ENCODE measurements at places on chromosomes 1 and 21.

DNA sequence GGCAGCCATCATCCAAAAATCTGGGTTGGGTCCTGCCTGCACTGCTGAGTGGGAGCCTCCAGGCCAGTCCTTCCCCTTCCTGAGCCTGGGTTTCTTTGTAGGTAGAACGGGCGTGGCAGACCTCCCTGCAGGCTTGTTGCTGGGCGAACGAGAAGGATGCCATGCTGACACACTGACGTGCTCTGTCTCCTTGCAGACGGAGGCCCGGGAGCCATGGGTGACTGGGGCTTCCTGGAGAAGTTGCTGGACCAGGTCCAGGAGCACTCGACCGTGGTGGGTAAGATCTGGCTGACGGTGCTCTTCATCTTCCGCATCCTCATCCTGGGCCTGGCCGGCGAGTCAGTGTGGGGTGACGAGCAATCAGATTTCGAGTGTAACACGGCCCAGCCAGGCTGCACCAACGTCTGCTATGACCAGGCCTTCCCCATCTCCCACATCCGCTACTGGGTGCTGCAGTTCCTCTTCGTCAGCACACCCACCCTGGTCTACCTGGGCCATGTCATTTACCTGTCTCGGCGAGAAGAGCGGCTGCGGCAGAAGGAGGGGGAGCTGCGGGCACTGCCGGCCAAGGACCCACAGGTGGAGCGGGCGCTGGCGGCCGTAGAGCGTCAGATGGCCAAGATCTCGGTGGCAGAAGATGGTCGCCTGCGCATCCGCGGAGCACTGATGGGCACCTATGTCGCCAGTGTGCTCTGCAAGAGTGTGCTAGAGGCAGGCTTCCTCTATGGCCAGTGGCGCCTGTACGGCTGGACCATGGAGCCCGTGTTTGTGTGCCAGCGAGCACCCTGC, 1.4 kb downstream of the GJA4 start:
- no peak overlapping the region for H3K27ac ChIP-seq
- H3K4me1 ChIP-seq, result peaks cover 8% of the 10 kb centered on the region

- H3K36me3 ChIP-seq, result peaks cover 43% of the 10 kb centered on the region
- no peaks in the 10 kb centered on the region for H3K27me3 ChIP-seq
- H3K4me1 ChIP-seq, result no peaks in the 10 kb centered on the region
- no peak for DNase-seq
These were observed 111.4 kb upstream of the ARTN start for GRCh38 chr1:43822040-43822690.

GRCh38 chr1:193222056-193222615, 35.7 kb upstream of the B3GALT2 start:
- DNase-seq, result no peak
- H3K4me1 ChIP-seq, result peaks cover under 1% of the 10 kb centered on the region
- H3K4me3 ChIP-seq, result no peak overlapping the region
- no peaks in the 10 kb centered on the region for H3K36me3 ChIP-seq
- no peak overlapping the region for H3K27ac ChIP-seq

GRCh38 chr1:43549921-43550597, 19.4 kb downstream of the PTPRF start:
- H3K4me1 ChIP-seq, result peaks cover 31% of the 10 kb centered on the region
- peak; percentile 56 for DNase-seq
- H3K4me3 ChIP-seq, result no peak overlapping the region
- peaks cover 35% of the 10 kb centered on the region for H3K36me3 ChIP-seq
- H3K27ac ChIP-seq, result peak overlapping the region; percentile 70

DNA sequence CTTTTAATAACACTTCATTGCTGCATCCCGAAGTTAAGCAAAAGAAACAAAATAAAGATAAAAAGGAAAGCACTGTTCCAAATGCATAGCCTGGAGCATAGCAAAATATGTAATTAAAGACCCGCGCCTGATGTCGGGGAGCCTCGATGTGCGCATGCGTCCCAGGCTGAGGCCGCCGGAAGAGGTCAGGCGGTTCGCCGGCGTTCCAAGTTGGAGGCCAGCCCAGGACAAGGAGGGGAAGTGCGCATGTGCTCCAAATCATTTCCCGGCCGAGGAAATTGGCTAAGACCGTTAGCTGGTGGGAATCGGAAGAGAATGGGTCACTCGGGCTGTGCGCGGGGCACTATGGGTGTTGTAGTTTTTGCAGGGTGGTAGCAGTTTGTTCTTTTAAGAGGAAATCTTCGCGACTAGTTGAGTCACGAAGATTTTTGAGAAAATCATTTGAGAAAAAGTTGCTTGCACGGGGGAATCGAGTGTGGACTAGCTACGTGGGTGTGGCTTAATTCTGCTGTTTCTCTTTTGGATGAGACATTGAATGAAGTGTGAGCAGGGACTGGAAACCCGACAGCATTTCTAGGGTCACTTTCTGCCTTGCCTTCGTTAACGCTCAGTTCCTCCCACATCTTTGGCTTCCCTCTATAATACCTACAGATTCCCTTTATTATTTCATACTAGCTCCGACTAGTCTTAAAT, 31.0 kb upstream of the CD1D start:
- H3K4me1 ChIP-seq, result peaks cover 3% of the 10 kb centered on the region
- no peaks in the 10 kb centered on the region for H3K36me3 ChIP-seq
- H3K4me3 ChIP-seq, result no peak overlapping the region
- H3K27me3 ChIP-seq, result peaks cover 20% of the 10 kb centered on the region
- no peak overlapping the region for H3K27ac ChIP-seq
- peak; percentile 84 for DNase-seq

DNA sequence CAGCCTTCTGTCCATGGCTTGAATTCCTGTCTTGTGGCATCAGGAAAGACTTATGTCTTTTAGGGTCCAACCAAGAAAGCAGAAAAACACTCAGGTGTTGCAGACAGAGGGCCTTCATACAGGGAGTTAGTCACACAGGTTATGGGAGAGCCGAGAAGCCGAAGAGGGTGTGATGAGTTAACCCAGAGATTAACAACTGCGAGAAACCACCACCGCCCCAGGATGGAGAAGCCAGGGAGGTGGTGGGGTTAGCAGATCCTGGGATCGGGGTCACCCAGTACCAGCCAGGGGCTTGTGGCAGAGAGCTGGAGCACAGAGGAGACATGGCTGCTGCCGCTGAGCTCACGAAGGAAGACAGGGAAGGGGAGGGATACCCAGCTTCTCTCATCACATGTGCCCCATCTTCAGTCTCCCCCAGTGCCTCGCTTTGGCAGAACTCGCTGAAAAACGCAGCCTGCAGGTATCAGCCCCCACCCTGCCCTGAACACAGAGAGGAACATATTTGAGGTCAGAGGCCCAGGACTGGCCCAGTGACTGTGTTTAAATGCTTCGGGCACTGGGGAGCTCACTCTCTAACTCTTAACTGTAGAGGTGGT, 58.7 kb downstream of the RUNX3 start:
- H3K36me3 ChIP-seq, result no peaks in the 10 kb centered on the region
- peaks cover 30% of the 10 kb centered on the region for H3K27me3 ChIP-seq
- H3K27ac ChIP-seq, result no peak overlapping the region
- no peak for DNase-seq
- H3K4me3 ChIP-seq, result no peak overlapping the region

DNA sequence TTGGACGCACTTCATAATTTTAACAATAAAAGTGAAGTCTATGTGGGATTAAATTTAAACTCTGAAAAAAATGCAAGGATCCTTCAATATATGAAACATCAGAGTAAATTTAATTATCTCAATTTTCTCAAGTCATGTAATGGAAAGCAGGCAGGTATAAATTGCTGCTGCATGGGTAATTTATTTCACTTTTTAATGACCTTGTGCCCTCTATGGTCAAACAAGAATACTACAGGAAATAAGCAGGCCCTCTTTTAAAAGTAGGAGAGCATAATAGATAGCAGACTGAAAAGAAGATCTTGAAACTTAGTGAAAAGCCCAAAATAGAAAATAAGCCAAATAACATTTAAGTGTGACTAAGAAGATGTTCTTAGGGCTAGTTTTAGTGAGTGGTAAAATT, 22.9 kb downstream of the BCAS2 start:
- H3K36me3 ChIP-seq, result no peaks in the 10 kb centered on the region
- no peak overlapping the region for H3K4me3 ChIP-seq
- no peak overlapping the region for H3K27ac ChIP-seq
- H3K4me1 ChIP-seq, result no peaks in the 10 kb centered on the region
- DNase-seq, result no peak

GRCh38 chr21:17921579-17922530, 102.7 kb upstream of the C21orf91 start:
- DNase-seq, result no peak
- H3K4me1 ChIP-seq, result no peaks in the 10 kb centered on the region
- no peak overlapping the region for H3K4me3 ChIP-seq
- H3K27ac ChIP-seq, result no peak overlapping the region
- no peaks in the 10 kb centered on the region for H3K27me3 ChIP-seq
- no peaks in the 10 kb centered on the region for H3K36me3 ChIP-seq

DNA sequence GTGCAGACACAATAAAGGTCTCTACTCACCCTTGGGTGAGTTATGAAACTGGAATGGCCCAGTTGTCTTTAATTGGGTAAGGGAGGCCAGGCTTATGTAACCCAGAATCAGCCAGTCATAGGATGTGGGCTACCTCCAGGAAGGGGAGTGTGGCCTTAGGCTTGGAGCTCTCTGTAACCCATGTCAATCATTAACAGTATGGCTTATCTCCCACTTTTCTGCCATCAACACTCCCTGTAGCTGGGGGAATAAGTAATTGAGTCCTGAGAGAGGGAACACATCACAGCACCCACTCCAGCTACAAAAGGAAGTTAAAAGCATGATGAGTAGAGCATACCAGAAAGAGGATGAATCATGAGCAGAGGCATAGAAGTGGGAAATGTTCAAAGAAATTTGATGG, 327.0 kb upstream of the DUSP10 start:
- H3K4me1 ChIP-seq, result no peaks in the 10 kb centered on the region
- no peaks in the 10 kb centered on the region for H3K27me3 ChIP-seq
- no peak for DNase-seq
- no peak overlapping the region for H3K4me3 ChIP-seq
- H3K36me3 ChIP-seq, result no peaks in the 10 kb centered on the region
- H3K27ac ChIP-seq, result no peak overlapping the region

GRCh38 chr1:66352792-66353191, 181.2 kb upstream of the SGIP1 start:
- DNase-seq, result no peak
- H3K27me3 ChIP-seq, result no peaks in the 10 kb centered on the region
- H3K4me1 ChIP-seq, result peaks cover 60% of the 10 kb centered on the region
- H3K27ac ChIP-seq, result peak overlapping the region; percentile 37
- no peak overlapping the region for H3K4me3 ChIP-seq
- H3K36me3 ChIP-seq, result peaks cover 24% of the 10 kb centered on the region

- DNase-seq, result no peak
- no peaks in the 10 kb centered on the region for H3K27me3 ChIP-seq
- no peak overlapping the region for H3K4me3 ChIP-seq
These were observed 29.5 kb downstream of the TMEM53 start for GRCh38 chr1:44644806-44645205.

DNA sequence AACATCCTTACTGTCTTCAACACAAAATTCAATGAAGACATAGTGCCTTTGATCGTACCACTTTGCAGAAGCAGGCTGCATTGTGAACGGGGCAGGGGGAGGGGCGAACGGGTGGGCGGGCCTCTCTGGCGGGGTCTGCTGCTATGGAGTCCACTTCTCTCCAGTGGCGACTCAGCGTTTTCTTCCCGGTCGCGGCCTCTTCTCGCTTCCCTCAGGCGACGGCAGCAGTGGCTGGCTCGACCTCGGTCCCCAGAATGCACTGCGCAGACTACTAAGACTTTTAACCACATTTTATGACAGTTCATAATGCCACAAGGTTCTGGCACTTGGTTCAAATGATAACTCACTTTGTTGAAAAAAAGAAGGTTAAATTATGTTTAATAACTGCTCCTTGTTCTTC, 21.2 kb downstream of the GBP2 start:
- H3K36me3 ChIP-seq, result no peaks in the 10 kb centered on the region
- H3K4me3 ChIP-seq, result no peak overlapping the region
- H3K27me3 ChIP-seq, result no peaks in the 10 kb centered on the region
- peaks cover 1% of the 10 kb centered on the region for H3K4me1 ChIP-seq
- H3K27ac ChIP-seq, result no peak overlapping the region

DNA sequence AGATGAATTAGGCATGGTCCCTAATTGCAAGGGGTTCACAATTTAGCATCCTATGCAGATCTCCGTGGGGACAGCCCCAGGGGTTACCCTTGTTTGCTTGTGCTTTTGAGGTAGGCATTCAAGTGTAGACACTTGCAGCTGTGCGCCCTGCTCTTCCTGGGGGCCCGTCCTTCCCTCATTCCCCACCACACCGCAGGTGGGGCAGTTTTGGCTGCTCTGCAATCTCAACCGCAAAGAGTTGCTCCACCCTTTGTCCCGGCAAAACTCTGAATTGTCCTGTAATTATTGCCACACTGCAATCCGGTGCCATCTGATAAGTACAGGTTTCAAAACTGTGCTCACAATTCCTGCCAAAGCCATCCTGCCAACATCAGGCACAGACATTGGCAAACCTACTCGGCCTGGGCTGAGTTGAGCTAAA, 65.4 kb upstream of the LYST start:
- DNase-seq, result no peak
- H3K27ac ChIP-seq, result no peak overlapping the region
- no peaks in the 10 kb centered on the region for H3K27me3 ChIP-seq
- H3K4me3 ChIP-seq, result no peak overlapping the region
- H3K36me3 ChIP-seq, result no peaks in the 10 kb centered on the region

GRCh38 chr1:32138965-32139364, 31.1 kb downstream of the KPNA6 start:
- H3K4me1 ChIP-seq, result no peaks in the 10 kb centered on the region
- no peak for DNase-seq
- no peak overlapping the region for H3K4me3 ChIP-seq
- H3K36me3 ChIP-seq, result no peaks in the 10 kb centered on the region
- no peak overlapping the region for H3K27ac ChIP-seq

GRCh38 chr1:33400153-33400911, 30.6 kb downstream of the PHC2 start:
- H3K4me1 ChIP-seq, result no peaks in the 10 kb centered on the region
- no peak overlapping the region for H3K4me3 ChIP-seq
- no peaks in the 10 kb centered on the region for H3K27me3 ChIP-seq
- H3K27ac ChIP-seq, result no peak overlapping the region
- H3K36me3 ChIP-seq, result no peaks in the 10 kb centered on the region
- DNase-seq, result no peak

GRCh38 chr1:186927884-186928283, 99.1 kb downstream of the PLA2G4A start:
- H3K27ac ChIP-seq, result no peak overlapping the region
- no peaks in the 10 kb centered on the region for H3K4me1 ChIP-seq

DNA sequence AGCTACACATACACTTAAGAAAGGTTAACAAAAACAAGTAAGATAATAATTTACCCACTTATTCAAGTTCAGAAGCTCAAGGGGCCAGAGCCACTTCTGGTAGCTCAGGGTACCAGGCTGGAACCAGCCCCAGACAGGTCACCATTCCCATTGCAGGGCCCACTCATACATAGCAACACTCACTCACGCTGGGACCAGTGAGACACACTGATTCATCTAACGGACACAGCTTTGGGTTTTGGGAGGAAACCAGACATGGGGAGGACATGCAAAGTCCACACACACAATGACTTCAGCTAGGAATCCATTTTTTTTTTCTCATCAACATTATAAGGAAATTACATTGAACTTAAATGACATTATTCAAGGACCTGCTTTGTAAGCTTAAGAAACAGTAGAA, 169.1 kb downstream of the ZC3H11B start:
- H3K4me3 ChIP-seq, result no peak overlapping the region
- no peak for DNase-seq
- peaks cover 1% of the 10 kb centered on the region for H3K4me1 ChIP-seq
- H3K36me3 ChIP-seq, result no peaks in the 10 kb centered on the region
- H3K27me3 ChIP-seq, result no peaks in the 10 kb centered on the region

Measured in neuronal stem cell (in vitro differentiated cells).